H1 (cell line): ENCODE measurements at places on chromosomes 6 and 20. TPM values are rescaled to one million over a fixed set of nuclear protein-coding genes. Genes with fewer than 3 reads are reported as not detected.

DNA sequence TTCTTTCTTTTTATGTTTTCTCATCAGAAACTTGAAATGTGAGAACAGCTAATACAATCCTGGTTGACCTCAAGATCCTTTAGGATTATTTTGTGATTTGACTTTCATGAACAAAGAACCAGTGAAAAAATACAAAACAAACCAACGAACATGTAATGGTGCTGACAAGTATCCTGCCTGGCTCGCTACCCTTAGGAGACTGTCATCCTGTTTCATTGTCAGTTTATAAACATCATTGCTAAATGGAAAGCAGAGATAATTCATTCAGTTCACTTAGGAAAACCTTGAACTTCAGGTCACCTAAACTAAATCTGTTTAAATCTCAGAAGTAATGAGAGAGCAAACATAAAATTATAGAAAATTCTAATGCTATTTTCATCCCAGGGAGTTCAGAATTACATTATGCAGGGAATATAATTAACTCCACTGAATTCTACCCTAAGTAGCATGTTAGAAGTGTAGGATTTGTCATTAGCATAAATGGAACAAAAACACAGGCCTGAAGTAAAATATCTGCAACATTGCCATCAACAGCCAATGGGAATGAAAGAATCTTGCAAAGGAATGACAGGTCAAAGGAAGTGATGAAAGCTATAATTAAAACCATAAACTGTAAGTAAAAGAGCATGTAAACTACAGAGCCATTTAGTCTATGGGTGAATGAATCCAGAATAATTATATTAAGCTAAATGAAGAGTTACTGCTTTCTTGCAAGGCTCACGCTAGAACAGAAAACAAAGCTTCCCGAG lies 401.2 kb upstream of the MANEA start:
- no peak for DNase-seq

Gene FAM217A
- total RNA-seq = not detected in 2 replicates

- DNase-seq = no peak
These were observed 398.7 kb upstream of the MARCKS start for GRCh38 chr6:113458368-113459010.

Gene TBXT
- total RNA-seq = 0.24 and 0.25 TPM in 2 replicates

Gene HUS1B
- total RNA-seq = 0.48 and 0.75 TPM in 2 replicates

Gene CRISP3
- total RNA-seq = not detected in 2 replicates

GRCh38 chr6:110537208-110538123 lies 61.1 kb upstream of the SLC22A16 start:
- DNase-seq = no peak

Gene TMEM217
- 0.29 and 0.60 TPM in 2 replicates for total RNA-seq

DNA sequence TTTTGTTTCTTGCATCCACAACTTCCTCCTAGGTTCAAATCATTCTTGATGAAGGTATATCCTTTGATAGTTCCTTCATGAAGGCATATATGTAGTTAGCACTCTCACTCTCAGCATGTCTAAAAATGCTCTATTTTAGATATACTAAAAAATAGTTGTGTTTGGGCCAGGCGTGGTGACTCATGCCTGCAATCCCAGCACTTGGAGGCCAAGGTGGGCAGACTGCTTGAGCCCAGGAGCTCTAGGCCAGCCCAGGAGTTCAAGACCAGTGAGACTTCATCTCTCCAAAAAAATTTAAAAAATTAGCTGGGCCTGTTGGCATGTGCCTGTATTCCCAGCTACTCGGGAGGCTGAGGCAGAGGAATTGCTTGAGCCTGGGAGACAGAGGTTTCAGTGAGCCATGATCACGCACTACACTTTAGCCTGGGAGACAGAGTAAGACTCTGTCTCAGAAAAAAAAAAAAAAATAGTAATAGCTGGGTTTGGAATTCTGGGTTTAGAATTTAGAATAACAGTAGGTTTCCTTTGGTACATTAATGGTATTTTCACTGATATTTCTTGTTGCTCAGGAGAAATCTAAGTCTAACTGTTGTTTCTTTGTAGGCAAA lies 7.0 kb downstream of the SERAC1 start:
- DNase-seq = no peak

Gene SYCP2
- 0.50 and 0.69 TPM in 2 replicates for total RNA-seq
